Left colon (tissue), 2 donors: ENCODE measurements at places on chromosomes 6 and 20.
A peak's percentile ranks its signal among the peaks of the same experiment; 100 is the strongest.

DNA sequence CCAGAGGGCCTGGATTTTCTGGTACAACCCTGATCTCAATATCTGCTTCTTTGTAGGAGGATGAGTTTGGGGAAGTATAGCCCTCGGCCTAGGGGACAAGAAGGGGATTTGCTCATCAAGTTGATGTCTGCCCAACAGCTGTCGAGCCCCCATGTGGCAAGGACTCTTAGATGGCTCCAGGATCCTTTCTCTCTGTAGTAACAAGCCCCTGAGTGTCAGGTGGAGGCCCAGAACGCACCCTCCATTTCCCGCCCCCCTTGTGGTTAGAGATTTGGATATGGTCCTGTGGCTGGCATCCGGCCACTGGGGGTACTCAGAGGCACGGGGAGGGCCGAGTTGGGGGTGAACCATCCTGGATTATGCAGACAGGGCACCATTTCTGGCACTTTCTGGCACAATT, 50.1 kb downstream of the CTCFL start:
- DNase-seq, result no peak

GRCh38 chr20:24382331-24382730, 87.1 kb upstream of the SYNDIG1 start:
- peak; percentile 20 for DNase-seq

DNA sequence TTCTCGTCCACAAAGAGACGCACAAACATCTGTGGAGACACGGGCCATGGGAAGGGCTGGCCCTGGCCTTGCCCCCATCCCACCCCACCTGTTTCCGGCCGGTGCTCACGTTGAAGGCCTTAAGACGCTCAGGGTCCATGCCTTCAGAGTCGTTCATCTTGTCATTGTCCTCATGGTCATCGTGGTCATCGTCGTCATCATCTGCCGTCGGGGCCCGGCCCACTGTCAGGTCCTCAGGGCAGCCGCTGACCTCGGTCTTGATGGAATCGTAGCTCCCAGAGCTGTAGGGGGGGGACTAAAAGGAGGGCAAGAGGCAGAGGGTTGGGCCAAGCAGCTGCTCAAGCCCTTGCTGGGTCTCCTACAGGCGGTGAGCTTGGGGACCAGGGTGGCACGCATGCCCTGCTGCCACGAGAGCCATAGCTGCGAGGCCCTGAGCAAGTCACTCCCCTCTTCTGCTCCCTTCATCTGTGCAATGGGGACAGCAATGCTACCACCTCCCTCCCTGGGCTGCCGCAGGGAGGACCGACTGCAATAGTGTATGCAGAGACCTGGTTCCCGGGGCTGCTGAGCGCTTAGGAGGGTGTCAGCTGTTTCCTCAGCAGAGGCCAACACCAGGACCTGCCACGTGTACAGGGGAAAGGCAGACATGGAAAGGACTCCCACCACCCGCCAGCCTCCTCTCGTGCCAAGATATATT, 95.5 kb downstream of the ASXL1 start:
- DNase-seq, result no peak

- DNase-seq, result peak; percentile 32
Measured at GRCh38 chr6:130885392-130886192, 58.4 kb downstream of the SMLR1 start.

- no peak for DNase-seq
Measured at GRCh38 chr6:6651335-6651734, 62.8 kb downstream of the LY86 start.

GRCh38 chr6:142918339-142919042, 26.5 kb downstream of the HIVEP2 start:
- DNase-seq, result no peak

DNA sequence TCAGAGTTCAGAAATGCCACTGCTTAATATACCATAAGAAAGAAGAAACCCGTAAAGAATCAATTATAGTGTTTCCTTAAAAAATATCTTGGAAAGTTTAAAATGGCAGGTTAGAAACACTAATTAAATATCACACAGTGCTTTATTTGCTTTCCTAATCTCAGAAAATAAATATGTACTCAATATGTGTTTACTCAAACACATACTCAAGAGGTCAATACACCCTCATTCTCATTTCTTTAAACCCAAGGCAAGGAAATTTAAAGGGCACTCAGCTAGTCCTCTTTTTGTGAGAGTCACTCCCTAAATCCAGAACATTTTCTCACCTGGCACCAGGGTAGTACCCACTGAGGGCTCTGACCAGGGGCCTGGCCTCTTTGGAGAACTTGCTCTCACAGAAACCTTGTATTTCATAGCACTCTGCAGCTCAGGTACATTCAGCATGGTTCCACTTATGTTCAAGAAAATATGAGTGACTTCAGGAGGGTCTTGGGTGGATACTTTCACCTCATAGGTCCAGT, 38.2 kb downstream of the ROS1 start:
- DNase-seq, result no peak

DNA sequence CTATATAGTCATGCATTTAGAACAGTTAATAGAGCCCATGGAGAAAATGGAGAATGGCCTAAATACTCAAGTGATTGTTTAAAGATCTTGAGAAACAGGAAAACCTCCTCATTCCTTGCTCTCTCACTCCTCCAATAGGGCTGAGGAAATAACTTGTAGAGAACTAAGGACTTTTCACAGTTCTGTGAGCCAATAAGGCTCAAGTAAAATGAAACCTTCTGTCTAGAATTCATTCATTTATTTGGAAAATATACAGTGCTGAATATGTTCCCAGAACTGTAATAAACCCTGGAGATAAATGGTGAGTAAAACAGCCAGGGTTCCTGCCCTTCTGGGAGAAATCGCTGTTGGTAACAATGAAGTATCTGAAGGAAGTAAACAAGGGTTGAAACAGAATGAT, 35.3 kb downstream of the ELOVL2 start:
- DNase-seq, result no peak

- DNase-seq, result no peak
Measured at GRCh38 chr6:150987371-150987828, 121.9 kb downstream of the MTHFD1L start.

DNA sequence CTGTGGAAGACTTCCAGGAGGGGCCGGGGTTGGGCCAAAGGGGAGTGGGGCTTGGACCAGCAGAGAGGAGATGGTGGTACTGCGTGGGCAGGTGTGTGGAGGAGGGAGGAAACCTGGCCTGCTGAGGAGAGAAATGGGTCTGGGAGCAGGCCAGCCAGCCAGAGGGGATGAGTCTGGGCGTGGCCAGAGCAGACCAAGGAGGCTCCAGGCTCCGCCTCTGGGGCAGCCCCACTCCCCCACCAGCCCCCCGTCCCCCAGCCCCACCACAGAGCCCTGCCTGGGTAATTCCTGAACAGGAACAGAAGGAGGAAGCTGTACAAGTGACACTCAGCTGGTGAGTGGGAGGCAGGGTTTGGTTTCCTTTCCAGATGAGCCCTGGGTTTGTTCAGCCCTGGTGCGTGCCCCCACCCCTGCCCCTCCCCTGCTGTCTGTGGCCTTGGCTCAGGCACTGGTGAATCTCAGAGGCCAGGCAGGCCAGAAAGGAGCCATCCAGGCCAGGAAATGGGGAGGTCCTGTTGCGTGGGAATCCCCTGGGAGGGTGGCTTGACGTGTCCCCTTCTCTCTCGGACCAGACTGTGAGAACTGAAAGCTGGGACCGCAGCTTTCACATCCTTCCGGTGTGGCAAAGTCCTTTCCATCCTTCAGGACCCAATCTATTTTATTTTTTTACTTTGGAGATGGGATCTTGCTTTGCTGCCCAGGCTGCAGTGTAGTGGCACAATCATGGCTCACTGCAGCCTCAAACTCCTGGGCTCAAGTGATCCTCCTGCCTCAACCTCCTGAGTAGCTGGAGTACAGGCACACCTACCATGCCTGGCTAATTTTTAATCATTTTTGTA, 9.4 kb upstream of the SRC start:
- DNase-seq, result peak; percentile 59

DNA sequence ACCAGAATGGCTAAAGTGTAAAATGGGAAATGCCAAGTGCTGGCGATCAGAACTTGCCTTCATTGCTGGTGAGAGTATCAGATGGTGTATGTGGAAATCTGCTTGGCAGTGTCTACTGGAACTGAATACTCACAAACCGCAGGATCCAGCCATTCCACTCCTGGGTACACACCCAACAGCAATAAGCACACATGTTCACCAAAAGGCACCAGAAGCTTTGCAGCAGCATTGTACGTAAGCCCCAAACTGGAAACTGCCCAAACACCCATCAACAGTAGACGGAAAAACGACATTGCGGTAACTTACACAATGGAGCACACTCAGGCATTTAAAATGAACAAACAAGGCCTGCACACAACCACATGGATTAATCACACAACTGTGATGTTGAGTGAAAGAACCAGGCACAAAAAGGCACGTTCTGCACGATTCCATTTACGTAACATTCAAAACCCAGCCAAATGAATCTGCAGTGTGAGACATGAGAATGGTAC, 37.3 kb upstream of the BPIFA2 start:
- DNase-seq, result no peak

DNA sequence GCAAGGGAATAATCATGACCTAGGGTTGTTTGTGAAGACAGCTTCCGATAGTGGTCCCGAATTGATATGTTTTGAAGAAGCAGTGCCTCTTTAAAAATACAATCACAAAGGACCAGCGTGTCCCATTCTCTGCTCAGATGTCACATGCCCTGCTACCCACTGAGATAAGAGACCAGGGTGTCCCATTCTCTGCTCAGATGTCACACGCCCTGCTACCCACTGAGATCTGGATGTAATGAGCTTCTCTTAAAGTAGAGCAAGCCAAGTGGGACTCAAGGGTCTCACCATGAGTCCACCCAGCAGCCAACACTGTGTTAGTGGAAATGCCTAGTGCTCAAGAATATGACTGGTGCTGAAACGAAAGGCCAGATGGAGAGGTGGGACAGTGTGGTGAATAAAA, 22.2 kb downstream of the RIN2 start:
- DNase-seq, result no peak

- peak; percentile 93 for DNase-seq
Measured at GRCh38 chr6:166381733-166382499, 824 bp downstream of the MPC1 start.

GRCh38 chr6:107670792-107671199, 153.3 kb downstream of the SCML4 start:
- DNase-seq, result peak; percentile 44

DNA sequence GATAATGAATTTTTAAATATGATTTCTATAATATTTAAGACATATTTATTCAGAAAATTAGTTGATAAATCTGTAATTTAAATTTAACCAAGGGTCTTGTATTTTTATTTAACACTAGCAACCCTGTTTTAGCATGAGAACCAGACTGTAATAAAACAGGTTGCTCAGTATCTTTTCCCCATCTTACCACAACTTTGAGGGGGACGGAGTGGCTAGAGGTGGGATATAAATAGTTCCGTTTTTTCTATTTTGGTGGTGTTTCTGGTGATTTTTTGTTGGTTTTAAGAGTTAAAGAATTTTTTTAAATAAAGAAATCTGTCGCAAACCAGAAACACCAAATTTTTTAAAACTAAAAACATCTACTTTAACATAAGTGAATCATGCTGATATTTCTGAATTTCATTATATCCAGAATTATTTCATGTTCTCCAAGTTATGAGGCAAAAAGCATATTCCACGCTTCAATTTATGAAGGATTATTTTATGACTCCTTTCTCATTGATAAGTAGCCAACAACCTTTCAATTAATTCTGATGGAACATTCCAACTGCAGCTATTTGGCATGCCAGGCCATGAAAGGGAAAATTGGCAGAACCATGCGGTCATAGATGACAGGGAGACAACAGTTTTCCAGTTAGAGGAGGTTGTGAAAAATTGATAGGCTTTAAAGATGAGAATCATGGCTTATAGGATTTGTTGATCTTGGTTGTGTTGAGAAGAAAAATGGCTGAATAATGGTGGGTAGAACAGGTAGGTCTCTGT, 151.9 kb upstream of the CARMIL1 start:
- DNase-seq, result no peak

DNA sequence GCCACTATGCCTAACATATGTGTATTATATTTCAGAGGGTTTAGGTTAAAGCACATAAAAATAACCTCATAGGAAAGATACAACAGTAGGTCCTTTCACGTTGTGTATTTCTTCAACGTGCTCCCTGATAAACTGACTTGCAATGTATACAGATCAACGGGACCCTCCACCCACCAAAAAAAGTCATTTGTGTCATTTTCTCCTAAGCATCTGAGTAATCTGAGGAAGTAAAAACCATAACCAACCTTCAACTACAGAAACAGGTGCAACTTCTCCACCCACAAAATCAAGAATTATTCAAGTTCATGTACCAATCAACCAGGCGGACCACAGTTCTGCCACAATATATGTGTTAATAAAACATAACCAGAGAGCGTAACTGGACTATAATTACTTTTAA, 54.9 kb upstream of the NHSL1 start:
- DNase-seq, result no peak

DNA sequence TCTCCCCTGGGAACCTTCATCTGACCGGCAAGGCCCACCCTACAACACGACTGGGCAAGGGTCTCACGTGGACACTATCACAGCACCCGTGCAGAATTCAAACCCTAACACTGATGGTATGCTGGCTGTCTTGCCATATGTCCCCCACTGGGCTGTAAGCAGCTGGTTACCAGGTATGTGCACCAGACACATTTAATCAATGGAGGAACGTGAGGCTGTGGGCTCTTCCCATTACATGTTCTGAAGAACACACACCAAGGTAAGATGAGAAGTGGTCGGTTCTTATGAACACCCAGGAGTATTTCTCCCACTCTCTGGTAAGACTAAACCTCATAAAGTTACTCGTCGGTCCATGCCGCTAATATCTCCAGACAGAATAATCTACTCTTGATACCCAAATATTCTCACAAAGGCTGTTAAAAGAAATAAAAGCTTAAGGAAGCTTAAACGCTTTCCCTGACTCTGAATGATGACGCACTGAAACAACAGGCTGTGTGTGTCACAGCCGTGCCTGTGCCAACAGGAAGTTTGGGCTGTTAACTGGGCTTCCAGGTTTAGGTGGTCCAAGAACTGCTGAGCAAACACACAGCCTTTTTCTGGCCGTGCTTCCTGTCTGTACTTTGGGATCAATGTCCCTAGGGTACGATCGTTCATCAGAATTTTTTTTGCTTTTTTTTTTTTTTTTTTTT, 75.3 kb downstream of the SLC23A2 start:
- peak; percentile 72 for DNase-seq

- DNase-seq, result no peak
Measured at GRCh38 chr6:100235631-100236030, 229.1 kb downstream of the SIM1 start.

GRCh38 chr6:152983637-152984512, 1.0 kb upstream of the FBXO5 start:
- DNase-seq, result peak; percentile 83

DNA sequence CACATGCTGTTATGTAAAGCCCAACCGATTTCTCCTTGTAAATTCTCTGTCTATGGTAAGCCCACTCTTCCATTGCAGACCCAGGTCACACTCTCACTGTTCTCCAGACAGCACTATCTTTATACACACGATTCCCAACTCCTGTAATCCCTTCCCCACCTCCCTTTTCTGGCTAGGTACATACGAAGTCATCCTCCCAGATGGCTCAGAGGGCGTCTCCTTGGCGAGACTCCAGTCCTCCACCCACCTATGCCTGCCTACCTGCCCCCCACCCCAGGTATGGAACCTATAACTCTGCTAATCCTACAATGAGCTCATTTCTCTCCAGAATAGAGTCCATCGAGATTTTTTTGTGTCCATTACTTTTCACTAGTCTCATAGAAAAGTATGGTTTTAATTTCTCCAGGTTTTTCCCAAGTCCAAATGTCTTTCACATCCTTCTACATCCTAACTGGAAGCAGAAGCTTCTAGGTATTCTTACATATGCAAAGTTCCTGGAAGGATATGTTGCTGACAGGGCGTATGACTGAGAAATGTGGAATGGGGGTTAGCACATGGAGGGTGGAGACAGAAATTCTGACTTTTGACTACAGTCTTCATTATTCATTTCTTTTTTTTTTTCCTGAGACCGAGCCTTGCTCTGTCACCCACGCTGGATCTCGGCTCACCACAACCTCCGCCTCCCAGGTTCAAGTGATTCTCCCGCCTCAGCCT, 22.8 kb downstream of the SCML4 start:
- no peak for DNase-seq
